ENCODE measurements at places on chromosomes 12 and 14.

DNA sequence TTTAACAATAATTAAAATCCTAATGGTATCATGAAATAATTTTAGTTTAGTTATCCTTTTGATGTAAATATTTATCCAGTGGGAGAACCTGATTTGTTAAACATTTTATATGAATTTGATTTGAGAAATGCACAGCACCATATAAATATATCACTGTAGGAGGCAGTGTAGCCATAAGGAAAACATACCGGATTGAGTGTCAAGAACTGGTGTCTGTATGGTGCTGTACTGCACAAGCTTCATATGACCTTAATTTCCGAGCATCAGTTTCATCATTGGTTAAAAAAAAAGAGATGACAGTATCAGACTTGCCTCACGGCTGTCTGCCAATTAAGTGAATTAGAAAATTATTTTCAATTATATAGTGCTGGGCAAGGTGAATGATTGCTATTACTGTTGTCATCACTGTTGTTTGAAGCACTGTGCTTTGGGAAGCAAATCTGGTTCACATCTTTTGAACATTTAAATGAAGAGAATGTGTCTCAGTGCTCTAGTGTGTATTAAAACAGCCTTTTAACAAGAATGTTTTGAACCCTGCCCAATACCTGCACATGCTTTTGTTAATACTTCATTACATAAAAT lies 72.1 kb downstream of the TMTC2 start:
- peak; percentile 48 for DNase-seq

DNA sequence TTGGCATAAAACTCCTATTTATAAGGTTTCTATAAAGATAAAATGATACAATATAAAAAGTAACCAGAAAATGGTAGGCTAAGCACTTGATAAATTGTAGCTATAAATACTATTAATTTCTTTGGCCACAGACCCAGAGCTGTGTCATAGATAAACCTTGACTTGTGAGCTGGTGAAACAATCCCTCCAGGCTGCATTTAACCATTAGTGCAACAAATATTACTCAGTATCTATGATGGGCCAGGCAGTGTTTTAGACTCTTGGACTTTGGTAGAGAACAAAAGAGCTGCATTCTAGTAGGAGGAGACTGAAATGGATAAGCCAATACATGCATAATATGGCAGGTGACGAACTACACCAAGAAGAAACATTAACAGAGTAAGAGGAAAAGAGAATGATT lies 178.1 kb downstream of the BTG1 start:
- DNase-seq: no peak

DNA sequence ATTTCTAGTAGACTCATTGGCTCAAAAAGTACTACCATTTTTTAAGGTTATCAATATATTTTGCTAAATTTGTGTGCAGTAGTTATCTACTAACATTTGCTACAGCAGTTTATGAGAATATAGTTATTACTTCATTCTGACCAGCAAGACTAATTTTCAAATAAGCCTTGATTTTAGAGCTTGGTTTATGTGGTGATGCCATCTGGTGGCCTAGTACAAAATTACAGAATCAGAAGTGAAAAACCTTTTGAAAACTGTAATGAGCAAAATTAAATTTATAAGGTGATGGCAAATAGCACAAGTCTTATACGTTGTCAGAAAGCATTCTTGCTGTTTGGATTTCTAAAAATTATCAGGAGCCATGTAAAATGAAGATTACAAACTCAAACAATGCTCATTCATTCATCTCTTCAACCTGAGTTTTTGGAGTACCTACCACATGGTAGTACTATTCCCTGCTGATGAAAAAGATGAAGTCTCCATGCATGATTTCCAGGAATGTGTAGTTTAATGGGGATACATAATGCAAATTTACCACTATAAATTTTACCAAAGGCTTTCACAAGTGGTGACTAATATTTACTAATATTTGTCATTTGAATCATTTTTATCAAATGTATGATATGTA lies 51.0 kb downstream of the MAGOHB start:
- DNase-seq: peak; percentile 35

DNA sequence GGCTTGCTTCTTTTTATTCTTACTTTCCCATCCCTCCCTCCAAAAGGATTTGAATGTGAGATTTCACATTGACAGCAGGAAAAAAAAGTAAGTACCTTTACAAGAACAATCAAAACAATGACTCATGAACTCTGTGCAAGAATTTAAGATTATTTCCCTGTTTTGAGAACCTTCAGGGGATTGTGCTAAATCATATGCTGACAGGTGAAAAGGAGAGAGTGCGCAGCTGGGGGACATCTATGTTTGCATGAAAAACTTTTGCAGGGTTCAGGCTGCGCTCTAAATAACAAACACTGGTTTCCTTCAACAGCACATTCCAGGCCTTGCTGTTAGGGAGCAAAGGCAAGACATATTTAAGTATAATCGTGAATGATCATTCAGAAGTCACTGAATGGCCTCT lies 27.3 kb downstream of the RERG start:
- no peak for DNase-seq

DNA sequence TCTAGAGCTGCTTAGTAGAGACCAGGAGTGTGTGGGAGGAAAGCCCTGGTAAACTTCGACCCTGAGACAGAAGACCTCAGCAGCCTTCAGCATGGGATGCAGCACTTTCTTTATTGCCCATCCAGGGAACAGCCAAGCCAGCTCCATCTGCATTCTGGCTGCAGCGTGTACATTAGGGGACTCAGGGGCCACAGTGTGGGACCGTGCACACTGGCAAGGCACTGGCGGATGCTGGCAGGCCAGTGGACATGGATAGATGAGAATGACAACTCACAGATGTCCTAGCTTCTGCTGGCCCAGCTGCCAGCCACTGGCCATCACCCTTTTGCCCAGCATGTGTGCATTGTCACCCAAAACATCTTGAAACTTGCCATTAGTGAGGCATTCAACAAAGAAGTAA lies 12.5 kb downstream of the PLD4 start:
- DNase-seq: no peak

All from foreskin melanocyte (primary cell).